ENCODE measurements at places on chromosomes 11 and 22.
A peak's percentile ranks its signal among the peaks of the same experiment; 100 is the strongest.

DNA sequence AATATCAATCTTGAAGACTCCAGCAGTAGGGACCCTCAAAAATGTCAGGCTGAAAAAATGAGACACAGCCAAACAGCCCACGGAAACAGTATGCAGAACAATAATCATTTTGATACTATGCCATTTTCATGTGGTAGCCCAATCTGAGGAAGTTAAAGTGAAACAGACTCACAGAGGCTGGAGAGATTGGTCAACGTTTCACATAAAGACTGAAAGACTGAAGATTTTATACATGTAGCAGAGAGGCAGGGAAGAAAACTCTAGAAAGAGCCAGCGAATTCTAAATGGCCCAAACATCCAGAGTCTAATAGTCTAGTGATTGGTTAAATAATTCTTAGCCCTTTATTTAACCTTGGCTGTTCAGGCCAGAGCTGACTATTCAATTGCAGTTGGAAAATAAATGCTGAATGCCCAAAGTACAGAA is 49.4 kb downstream of the MAML2 start:
- no peak for DNase-seq

DNA sequence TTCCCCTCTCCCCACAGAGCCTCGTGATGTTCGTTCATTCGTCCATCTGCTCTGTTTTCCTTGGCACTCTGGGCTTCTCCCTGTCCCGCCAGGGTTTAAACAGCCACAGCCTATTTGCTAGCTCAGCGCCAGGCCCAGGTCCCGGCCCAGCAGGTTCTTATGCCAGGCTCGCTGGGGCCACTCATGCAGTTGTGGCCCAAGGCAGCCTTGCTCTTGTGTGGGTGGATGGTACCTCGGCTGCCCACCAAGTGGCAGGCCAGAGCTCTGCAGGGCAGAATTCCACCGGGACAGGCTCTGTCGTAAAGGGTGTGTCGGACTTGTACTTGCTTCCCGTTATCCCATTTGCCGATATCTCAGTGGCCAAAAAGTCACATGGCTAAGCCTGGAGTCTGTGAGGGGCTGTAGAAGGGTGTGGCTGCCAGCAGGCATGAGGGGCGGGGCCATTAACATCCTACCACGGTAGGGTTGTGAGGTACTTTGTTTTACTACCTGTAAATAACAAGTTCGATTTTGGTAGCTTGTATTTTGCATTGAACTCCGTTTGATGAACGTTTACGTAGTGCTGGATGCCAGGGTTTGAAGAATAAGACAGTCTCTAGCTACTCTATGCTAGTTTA is 7.9 kb downstream of the FAM118A start:
- peak; percentile 10 for DNase-seq

DNA sequence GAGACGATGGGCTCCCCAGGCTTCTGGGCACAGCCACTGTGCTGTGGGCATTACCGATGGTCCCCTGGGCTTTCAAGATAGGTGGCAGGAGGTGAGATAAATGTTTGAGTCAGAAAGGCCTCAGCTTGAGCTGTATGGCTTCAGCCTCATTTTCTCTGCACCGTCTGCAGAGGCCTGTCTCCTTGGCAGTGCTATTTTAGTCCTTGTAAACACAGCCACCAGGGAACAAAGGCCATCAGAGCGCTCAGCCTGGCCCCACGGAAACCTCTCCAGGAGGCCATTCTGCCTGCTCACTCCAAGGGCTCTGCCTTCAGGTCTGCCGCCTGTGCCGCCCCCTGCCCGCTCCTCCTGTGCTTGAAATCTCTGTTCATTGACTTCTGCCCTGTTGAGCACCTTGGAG is 1424.9 kb downstream of the TBC1D22A start:
- DNase-seq = no peak

GRCh38 chr11:86502137-86502642 is 127.5 kb downstream of the CCDC81 start:
- DNase-seq = no peak

DNA sequence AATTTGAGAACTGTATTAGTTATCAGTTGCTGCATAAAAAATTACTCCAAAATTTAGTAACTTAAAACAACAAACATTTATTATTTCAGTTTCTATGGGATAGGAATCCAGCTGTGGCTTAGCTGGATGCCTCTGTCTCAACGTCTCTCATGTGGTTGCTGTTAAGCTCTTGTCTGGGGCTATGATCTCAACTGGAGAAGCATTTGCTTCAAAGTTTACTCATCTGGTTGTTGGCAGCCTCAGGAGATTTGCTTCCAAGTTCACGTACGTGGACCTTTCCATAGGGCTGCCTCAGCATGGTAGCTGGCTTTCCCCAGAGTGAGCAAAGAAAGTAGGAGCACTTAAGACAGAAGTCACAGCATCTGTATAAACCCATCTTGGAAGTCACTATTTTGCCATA is 144.9 kb upstream of the SESN3 start:
- DNase-seq = peak; percentile 69

- DNase-seq = no peak
These were observed 883.9 kb downstream of the BRD1 start for GRCh38 chr22:48943567-48944432.

GRCh38 chr11:110000031-110000502 is 93.1 kb upstream of the ZC3H12C start:
- DNase-seq = peak; percentile 98

DNA sequence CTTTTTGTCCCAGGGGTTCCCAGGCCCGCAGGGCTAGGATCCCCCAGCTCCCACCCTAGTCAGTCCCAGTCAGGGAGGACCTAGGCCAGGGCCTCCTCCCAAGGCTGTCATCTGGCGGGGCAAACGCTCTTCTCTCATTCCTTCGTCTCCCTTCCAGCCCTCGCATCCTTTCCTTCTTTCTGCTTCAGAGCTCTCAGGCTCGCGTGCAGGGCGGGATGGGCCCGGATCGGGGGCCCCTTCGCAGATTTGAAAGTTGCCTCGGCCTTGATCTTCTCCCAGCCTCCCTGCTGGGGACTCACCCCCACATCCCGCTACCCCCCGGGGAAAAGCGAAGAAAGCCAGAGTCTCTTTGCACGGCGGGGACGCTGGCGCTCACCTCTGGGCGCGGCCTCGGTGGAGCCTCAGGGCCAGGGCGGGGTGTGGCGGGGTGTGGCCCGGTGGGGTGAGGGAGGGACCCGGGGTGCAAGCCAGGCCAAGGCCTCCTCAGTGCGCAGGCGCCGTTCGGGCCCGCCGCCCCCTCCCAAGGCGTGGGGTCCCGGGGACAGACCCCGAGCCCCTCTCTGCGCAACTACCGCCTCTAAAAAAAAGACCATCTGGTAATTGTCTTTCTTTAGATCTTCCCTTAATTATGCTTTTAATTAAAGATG is 14.8 kb upstream of the PAX6 start:
- no peak for DNase-seq

DNA sequence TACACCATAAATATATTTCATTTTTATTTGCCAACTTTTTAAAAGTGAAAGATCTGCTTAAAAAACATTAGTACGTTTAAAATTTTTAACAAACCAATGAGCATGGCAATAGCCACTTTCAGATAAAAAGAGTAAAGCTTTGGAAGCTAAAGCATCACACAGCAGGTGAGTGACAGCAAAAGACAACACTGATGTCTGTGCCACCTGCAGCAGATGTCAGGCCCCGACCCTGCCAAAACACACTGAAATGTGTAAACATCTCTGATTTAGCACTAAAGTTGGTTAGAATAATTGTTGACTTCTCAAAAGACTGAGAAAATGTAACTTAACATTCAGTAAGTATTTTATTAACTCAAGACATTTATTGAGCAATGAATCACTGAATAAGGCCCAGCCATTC is 232.9 kb downstream of the DLG2 start:
- no peak for DNase-seq

- no peak for DNase-seq
These were observed 557.2 kb downstream of the MN1 start for GRCh38 chr22:27244328-27244727.

DNA sequence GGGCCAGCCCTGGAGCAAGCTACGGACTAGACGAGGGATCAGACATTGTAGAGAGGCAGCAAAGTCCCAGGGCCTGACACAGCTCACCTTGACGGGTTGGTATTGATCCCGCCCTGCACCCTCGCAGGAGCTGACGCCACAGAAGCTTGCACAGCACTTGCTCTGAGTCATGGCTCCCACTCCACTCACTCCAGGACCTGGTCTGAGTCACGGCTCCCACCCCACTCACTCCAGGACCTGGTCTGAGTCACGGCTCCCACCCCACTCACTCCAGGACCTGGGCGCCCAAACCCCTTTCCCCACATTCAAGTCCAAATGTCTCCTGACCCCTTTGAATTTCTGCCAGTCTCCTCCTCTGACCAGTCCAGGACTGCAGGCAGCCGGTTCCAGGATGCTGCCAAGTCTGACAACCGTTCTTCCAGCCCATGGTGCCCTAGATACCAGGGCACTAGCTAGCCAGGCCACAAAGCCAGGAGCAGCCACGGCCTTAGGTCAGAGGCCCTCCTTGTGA is 6.0 kb upstream of the PNPLA5 start:
- DNase-seq = no peak

DNA sequence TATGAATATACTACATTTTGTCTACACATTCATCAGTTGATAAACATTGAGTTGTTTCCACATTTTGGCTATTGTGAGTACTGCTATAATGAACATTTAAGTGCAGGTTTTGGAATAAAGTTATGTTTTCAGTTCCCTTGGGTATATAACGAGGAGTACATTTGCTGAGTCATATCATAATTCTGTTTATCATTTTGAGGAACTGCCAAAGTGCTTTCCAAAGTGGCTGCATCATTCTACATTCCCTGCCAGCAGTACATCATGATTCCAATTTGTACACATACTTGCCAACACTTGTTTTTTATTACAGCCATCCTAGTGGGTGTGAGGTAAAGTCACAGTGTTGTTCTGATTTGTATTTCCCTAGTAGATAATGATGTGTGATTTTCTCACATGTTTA is 1458.6 kb upstream of the TENM4 start:
- no peak for DNase-seq

- DNase-seq = no peak
These were observed 29.1 kb upstream of the TP53I11 start for GRCh38 chr11:44979543-44980399.

DNA sequence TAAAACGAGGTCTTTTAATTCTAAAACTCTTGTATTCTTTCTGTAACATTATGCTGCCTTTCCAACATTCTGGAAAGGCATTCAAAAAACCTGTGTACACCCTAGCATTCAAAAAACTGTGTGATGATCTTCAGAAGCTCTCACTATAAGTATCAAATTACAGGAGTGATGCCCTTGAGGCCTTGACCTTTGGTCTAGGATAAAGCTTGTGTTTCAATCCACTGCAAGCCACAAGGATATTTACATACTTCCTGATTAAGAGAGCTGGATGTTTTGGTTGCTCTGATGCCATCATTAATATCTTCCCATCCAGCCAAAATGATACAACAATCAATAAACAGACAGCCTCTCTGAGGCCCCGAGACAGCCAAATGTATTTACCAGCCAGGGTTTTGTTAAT is 11.9 kb downstream of the CLPB start:
- DNase-seq = no peak

DNA sequence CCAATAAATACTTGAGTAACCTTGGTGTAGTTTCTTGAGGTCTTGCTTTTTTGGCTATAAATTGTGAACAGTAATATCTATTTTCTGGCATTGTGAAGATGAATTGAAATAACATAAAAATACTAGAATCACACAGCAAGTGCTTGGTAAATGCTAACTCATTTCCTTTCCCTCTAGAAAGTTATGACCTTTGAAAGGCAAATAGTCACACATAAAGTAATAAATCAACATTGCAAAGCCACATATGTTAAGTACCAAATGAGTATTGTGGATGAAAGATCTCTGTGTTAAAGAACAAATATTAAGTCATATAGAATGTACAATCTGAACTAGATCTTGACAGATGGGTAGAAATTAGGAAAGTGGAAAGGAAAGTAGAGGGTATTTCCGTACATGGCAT is 559.6 kb upstream of the CCDC90B start:
- DNase-seq = no peak

DNA sequence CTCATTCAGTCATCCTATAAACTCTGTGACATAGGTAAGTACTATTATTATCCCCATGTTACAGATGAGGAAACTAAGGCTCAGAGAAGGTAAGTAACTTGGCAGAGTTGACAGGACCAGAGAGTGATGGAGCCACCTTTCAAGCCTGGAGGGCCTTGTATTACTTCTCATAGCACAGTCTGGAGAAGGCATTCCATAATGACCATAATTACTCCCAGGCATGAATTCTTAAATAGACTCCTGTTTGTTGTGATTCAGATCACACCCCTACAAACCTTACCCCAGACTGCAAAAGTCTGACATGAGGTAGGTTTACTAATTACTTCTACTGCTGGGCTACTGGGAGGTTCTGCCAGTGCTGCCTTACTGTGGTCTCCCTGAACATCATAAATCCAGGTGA is 77.0 kb downstream of the CD44 start:
- DNase-seq = no peak

DNA sequence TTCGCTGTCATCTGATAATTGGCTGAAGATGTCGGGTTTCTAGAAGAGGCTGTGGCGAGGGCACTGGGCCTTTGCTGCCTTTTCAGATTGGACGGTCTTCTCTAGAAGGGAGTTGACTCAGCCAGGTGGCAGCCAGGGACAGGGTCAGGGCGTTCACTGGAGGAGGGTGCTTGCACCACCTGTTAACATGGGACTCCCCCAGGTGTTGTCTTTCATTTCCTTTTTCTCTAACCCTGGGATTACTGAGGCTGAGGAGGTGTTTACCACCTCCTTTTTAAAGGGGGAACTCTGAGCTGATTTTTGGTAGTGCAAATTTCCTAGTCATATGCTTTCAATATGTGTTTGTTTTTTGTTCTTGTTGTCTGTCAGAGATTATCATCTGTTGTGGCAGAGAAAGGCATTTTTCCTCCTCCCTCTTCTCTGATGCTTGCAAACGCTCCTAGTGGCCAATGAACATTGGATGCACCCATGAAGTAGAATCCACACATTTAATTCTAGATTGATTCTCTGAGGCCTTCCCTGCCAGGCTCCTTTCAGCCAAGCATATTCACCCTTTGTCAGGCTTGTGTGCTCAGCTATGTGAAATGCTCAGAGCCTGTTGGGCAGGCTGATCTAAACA is 54.1 kb downstream of the LDLRAD3 start:
- DNase-seq = no peak

DNA sequence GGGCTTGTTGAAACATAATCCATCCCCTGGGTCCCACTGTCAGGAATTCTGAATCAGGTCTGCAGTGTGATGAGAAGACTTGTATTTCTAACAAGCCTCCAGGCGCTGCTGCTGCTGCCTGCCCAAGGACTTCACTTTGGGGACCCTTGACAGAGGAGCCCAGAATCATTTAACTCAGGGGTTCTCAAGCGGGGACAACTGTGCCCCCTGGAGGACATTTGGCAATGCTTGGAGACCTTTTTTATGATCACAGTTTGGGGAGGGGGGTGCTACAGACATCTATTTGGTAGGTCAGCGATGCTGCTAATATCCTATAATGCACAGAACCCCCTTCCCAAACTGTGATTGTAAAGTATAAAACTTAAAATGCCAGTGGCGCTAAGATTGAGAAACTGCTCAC is 312.8 kb downstream of the OPCML start:
- no peak for DNase-seq

DNA sequence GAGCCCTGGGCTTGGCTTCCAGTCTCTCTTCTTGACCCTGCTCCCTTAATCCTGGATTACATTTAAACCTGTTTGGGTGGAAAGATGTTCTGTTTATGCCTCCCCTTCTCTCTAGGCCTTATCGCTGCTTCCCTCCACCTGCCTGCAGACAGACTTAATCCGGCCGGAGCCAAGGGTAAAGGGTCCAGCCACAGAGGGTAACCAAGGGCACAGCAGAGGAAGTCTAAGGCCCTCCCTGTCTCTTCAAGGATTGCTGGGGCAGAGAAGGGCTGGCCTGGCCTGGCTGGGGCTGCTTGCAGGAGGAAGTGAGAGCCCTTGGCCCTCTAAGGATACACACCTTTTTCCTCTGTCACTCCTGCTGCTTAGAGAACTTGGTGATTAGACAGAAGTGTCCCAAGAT is 2.1 kb downstream of the GAL3ST3 start:
- DNase-seq = no peak

- no peak for DNase-seq
These were observed 54.0 kb downstream of the NELL1 start for GRCh38 chr11:20723366-20723765.
